ENCODE measurements at places on chromosomes 5 and 9.

GRCh38 chr5:137370096-137371071 lies 128.7 kb downstream of the SPOCK1 start:
- DNase-seq, result no peak

- DNase-seq, result no peak
These were observed 56.8 kb downstream of the ELL2 start for GRCh38 chr5:95904827-95905226.

DNA sequence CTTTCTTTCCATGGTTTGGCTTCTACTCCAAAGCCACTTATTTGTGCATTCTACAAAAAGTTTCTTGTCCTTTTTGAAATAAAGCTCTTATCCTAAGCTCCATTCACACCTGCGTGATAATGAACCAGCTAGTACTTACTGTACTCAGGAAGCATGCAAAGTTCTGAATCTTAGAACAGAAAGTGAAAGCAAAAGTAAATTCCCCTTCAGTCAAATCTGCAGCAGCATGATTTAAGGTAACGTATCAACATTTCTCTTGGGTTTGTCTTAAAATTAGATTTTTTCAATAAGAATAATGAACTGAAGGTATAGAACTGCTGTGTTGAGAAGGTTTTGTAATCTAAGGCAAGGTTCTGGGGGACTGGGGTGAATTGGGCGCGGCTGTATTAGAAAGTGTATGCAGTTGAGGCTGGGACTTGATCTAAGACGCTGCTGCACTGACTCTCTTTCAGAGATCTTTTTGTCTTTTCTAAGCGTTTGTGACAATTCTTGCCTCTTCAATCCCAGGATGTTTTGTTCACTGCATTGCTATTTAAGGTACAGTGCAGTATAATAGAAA lies at the start of gene ERAP2:
TSS of gene ERAP2 (plus strand) at position 209 of the 559 bp plus-strand sequence. CDS start 3,186 bp downstream, outside the sequence.
- no peak for DNase-seq

- no peak for DNase-seq
These were observed 14.8 kb upstream of the MARCHF6 start for GRCh38 chr5:10338686-10339057.

DNA sequence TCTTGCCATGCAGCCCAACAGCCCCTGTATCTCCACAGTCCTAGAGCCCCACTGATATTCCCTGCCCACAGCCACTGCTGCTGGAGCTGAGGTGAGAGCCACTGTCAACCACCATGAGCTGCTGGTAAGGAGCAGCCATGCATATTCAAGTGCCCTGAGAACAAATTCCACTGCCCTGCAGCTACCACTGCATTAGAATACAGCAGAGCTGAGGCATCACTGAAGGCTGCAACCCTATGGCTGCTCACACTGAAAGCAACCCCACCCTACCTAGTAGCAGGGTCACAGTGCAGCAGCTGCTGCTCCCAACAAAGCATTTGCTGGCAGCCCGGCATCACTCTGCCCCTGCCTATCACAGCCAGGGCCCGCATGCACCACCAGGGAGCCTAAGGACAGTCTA lies 68.6 kb downstream of the SKIC3 start:
- DNase-seq, result no peak

- no peak for DNase-seq
These were observed 23.6 kb upstream of the CERCAM start for GRCh38 chr9:128396970-128397613.

- no peak for DNase-seq
These were observed 123.9 kb upstream of the PUM3 start for GRCh38 chr9:2967766-2968165.

- no peak for DNase-seq
These were observed 12.3 kb upstream of the DPM2 start for GRCh38 chr9:127949827-127950512.

DNA sequence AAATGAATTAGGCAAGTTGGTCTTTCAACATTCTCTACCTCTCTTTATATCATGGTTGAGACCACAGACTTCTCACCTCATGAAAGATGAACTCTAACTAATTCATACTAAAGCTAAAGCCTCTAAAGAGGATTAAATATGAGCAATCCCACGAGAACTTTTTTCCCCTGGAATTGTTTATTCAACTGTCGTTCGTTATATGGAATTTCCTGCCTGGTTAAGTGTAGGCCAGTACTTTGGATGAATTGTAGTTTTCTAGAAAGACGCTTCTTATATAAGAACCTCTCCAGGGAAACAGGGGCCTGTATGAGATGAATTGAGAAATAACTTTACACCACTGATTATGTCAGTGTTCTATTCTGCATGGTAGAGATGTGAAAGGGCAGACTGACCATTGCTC lies 42.9 kb downstream of the PDCD1LG2 start:
- DNase-seq, result peak; percentile 53

DNA sequence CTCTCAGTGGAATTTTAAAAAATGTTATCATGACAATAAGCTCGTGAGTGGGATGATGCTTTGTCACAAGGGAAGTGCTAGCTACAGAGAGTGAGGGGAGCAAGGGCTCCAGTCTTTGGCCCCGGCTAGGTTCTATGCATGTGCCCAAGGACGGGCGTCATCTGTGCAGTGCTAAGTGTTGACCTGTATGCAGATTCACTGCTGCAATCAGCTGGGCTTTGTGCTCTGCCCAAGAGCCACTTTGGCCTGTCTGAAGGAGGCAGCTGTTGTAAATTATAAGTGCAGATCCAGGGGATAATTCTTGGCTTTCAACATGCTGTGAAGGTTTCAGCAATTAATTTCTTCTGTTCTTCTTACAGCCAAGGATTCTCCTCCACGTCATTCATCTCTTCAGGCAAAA lies 268.6 kb downstream of the PSAT1 start:
- DNase-seq, result no peak

DNA sequence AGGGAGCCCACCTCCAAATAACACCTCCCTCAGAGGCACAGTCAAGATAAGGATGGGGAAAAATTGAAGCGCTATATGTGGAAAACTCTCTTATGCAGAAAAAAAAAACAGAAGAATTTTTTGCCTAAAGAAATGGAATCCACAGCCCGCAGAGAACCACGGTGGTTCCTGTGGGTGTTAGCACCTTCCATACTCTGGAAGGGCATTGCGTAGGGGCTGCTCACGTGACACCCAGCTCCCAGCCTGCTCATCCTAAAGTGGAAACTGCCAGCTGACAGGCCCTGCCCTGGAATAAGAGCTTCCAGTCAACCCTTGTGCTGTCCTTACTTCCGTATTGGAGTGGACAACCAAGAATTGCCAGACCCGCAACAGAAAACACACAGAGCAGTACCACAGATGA lies 142.5 kb downstream of the FSTL4 start:
- DNase-seq, result no peak

GRCh38 chr5:78972654-78973428 lies 12.3 kb downstream of the ARSB start:
- DNase-seq, result peak; percentile 49

DNA sequence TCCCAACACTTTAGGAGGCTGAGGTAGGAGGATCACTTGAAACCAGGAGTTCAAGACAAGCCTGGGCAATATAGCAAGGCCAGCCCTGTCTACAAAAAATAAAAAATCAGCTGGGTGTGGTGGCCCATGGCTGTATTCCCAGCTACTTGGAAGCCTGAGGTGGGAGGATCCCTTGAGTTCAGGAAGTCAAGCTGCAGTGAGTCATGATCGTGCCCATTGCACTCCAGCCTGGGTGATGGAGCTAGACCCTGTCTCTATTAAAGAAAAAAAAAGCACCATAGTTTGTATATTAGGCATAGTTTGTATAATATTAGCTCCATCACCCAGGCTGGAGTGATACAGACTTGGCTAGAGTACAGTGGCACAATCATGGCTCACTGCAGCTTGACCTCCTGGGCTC lies 9.6 kb upstream of the NME5 start:
- no peak for DNase-seq

- DNase-seq, result no peak
These were observed 4.4 kb upstream of the ST6GALNAC6 start for GRCh38 chr9:127903557-127904475.

- DNase-seq, result no peak
These were observed 285.3 kb downstream of the NR3C1 start for GRCh38 chr5:143118222-143118621.

- no peak for DNase-seq
These were observed 57.9 kb upstream of the RICTOR start for GRCh38 chr5:39132128-39132447.

- no peak for DNase-seq
These were observed 47.3 kb downstream of the KCNIP1 start for GRCh38 chr5:170551076-170551475.

GRCh38 chr9:7974335-7974960 lies 174.9 kb upstream of the DMAC1 start:
- no peak for DNase-seq

DNA sequence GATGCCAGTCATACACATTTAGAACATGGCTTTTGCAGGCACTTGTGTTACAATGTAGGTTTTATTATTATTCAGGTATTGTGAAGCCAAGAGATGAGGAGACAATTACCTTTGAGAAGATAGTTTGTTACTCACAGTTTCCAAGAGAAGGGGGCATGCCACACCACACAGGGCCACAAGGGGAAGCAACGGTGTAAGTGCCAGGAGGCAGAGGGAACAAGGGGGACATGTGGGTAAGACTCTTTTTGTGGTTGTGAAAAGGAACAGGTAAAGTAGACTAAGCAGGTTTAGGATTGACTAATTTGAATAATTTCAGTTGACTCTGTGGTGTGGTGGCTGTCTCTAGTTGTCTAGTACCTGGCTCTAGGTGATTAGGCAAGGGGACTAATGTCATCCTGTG lies 191.2 kb downstream of the TRPM6 start:
- no peak for DNase-seq

DNA sequence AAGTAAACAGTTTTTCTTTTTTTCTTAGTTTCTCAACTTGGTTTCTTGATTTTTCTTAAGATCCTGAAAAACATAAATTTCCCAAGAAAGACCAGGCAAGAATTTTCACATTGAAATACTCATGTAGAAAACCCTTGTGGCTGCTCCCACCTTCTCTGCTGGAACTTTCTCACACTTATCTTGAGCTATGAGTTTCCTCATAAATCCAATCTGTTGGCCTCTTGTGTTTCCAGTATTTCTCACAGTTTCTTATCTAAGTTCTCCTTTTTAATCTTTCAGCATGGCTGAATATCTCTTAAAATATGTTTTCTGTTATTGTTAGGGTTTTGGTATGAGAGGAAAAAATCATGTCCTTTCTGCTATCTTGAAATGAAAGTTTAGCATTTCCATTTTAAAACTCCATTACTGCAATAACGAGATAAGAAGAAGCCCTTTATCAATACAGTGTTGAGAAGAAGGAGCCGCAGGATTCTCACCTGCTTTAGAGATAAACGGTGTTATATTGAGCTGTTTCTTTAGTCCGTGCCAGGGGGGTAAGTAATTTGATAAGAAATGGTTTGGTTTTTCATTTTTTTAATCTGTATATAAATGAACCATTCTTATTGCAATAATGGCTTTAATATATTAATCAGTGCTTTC lies 89.3 kb downstream of the ALDH1A1 start:
- DNase-seq, result no peak

DNA sequence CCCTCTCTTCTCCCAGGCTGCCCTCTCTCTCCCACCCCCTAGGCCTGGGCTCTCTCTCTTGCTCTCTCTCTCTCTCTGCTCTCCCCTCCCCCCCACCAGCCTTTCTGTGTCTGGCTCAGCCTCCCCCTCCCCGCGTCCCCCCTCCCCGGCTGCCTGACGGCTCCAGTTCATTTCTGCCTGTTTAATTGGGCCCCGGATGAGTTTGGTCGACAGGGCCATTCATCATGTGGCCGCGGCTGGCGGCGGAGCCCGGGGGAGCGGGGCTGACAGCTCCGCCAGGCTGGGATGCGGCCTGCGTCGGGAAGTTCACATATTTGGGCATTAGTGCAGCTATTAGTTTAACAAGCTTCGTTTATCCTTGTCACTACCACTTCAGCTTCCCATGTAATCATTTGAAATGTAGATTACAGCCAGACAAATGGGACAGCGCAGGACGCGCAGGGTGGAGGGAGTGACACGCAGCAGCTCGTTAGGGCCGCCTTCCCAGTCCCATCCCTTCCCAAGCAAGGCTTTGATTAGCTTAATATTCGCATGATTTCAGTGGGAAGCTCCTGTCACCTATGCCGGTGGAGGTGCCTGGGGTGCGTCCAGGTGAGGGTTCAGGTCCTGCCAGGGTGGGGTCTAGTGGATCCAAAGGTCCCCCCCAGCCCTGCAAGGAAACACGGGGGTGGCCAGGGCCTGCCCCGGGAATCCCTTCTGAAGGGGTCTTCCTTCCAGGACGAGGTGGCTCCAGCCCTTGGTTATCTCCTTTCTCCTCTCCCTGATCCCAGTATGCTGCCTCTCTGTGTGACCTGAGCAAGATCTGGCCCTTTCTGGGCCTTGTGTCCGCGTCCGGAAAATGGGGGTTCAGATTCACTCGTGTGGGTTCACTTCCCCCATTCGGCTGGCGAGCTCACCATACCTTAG lies 214.8 kb downstream of the PAX5 start:
- no peak for DNase-seq

- DNase-seq, result no peak
These were observed 409.6 kb downstream of the NFIB start for GRCh38 chr9:13904311-13904710.

DNA sequence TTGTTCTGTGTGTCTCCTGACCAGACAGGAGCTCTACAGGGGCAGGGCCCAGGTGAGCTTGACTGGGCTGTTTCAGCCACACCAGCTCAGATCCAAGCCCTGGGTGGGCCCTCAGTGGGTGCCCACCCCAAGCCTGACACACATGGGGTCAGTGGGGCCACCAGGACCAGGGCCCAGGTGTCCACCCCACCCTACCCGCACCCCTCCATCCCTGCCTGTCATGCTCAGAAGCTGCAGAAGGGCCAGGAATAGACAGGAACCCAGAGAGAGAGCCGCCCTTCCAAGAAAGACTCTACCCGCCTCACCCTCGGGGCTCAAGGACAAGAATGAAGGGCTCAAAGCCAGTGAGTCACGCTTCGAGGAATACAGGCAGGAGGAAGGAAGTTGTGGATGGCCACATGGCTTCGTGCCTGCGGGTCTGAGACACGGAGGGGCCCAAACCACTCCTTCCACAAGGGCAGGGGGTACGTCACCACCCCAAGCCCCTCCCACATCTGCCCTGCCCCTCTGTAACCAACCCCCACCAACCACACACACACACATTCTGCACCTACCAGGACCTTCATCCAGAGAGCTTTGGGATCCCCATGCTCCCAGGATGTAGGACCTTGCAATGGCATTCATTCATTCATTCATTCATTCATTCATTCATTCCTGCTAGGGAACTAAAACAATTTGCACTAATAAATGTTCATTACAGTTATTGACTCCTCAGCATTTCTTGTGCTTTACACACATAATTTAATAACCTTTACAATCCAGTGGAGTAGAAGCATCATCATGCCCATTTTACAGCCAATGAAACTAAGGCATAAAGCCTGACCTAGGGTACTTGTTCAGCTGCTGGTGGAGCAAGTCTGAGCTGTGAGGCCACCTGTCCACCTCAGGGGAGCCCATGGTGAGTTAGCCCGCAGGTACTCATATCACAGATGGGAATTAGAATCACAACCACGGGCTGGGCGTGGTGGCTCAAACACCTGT lies 55.9 kb upstream of the STXBP1 start:
- peak; percentile 81 for DNase-seq

DNA sequence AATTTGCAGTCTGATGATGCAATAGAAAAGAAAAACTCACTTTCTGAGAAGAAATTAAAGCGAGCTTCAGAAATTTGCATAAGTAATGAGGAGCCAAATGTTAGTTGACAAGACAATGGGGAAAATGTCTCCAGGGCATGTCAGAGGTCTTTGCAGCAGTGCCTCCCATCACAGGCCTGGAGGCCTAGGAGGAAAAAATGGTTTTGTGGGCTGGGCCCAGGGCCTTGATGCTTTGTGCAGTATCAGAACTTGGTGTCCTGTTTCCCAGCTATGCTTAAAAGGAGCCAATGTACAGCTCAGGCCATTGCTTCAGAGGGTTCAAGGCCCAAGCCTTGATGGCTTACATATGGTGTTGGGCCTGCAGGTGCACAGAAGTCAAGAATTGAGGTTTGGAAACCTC lies 298.4 kb downstream of the SMARCA2 start:
- no peak for DNase-seq

- no peak for DNase-seq
These were observed 36.9 kb upstream of the SELENOP start for GRCh38 chr5:42848545-42848944.

Data from AG04450 (cell line).